Activated CD4-positive, CD25-positive, alpha-beta regulatory T cell treated with anti-CD3 and anti-CD28 coated beads, Interleukin-2, amount 50 U/mL, for 72 hours (primary cell): ENCODE measurements at places on chromosomes 13 and 19.
A peak's percentile ranks its signal among the peaks of the same experiment; 100 is the strongest.

DNA sequence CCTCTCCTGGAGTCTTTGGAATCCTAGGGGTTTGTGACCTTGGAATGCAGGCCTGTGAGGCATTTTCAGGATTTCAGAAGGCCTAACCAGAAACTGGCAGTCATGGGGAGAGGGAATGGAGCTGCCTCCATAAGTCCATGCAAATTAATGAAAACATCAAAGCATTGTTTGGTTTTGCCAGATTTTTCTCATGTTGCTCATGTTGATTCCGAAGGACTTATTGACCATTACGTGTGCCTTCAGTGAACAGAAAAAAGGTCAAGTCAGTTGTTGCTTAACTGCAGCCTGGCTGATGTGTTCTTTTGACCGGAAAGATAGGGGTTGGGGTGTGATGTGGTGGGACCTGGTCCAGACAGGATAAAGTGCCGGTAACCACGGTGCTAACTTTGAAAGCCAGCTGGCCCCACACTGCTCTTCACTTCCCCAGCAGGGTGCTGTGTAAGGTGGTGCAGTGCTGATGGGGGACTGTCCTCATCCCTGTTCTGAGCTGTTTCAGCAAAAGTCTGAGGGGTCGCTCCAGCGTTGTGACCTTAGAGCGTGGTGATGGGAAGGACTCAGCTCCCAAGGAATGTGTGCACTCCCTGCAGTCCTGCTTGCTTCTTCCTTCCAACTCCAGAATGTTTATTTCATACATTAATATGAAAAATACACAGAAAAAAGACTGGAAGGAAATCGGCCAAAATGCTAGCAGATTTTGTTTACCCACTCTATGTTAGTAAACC, 3.5 kb downstream of the RNF113B start:
- no peak for DNase-seq

DNA sequence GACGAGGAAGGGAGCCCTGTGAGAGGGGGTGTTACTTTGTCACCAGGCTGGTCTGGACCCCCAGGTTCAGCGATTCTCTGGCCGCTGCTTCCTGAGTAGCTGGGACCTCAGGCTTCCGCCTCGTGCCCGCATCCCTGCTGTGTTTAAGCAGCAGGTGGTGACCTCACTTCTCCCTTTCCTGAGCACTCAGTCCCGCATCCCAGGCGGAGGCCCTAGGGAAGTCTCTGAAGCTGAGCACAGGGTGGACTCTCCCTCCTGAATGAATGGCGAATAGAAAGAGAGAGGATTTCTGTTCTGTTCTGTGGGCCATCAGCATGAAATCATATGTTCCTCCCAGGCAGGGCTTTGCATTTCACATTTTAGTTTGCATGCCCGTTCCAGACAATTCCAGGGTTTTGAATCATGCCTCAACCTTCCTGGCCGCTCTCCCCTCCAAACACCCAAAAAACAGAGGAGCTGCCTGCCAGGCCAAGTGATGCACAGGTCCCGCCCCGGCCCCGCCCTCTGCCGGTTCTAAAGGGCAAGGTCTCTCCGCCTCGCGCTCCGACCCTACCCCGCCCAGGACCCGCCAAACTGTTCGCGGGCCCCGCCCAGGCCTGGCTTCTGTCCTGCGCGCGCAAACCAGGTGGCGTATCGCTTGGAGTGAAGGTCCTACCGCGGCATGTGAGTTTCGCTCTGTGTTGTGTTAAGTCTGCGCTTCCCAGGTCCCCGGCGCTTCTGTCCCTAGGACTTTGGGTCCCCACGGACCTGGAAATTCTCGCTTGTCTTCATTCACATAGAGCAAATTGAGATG, 35.1 kb upstream of the ZNF808 start:
- peak; percentile 35 for DNase-seq

DNA sequence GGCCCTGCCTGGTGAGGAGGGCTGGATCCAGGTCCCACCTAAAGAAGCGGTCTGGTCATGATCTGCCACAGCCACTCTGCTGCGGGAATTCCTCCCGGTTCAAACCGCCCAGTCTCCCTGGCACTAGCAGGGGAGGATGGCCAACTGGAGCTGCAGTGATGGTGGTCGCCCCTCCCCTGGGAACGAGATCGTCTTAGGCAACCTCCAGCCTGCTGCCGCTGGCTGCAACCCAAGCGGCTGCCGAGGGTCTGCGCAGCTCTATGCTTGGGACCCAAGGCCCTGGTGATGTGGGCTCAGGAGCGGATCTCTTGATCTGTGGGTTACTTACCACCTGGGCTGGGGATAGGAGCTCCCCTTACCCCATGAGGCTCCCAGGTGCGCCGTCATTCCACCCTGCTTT, 69.1 kb downstream of the TNFSF11 start:
- DNase-seq = no peak

- DNase-seq = no peak
Observed at GRCh38 chr13:47287291-47287751, 390.5 kb upstream of the HTR2A start.

DNA sequence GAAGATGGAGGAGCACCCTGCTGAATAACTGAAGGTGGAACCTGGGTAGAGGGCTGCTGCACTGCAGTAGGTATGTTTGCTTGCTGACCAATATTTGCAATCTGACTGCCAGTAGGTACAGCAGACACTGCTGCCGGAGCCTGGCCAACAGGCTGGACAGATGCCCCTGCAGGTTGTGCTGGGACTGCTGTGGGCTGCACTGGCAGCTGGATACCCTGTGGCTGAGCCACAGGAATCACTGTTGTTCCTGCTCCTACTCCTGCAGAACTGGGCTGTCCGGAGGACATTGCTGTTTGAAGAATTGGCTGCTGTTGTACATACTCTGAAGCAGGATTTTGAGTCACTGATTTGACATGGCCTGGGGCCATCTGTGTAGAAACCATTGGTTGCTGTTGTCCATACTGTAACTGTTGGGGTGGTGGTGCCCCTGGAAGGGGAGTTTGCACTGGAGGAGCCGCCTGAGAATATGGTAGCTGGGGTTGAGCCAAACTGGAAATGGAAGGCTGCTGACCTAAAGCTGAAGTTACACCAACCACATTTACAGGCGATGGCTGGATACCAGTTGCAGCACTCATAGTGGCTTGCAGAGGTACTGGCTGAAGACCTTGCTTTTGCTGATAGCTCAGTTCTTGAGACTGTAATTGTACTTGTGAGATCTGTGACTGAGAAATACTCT, 2.2 kb downstream of the TSC22D1 start:
- no peak for DNase-seq

- no peak for DNase-seq
Observed at GRCh38 chr13:85864963-85865530, 65.8 kb upstream of the SLITRK6 start.

GRCh38 chr19:40599902-40600569, 1.1 kb upstream of the LTBP4 start:
- no peak for DNase-seq

DNA sequence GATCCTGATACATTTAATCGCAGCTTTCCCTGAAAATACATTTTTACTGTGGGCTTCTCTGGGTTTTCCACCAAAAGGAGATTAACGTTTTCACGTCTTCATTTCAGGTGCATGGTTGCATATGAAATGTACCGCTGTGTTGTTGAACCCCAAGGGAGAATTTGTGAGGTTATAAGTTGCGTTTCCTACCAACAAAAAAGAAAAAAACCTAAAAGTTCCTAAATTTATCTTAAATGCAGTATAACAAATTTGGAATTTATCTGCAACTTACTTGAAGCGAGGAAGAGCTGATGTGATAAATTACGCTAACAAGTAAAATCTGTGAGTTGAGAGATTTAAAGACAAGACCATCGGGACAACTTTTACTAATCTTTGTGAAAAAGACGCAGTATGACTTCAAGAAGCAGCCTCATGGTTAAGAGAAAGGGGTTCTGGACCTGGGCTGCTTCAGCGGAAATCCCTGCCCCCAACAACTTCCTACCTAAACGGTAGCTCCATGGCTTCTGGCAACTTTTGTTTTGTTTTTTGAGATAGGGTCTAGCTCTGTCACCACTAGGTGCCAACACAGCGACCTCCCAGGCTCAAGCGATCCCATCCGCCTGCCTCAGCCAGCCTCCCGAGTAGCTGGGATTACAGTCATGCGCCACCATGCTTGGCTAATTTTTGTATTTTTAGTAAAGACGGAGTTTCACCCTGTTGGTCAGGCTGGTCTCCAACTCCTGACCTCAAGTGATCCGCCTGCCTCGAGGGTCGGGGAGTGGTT, 958 bp upstream of the OBI1 start:
- DNase-seq = no peak

- DNase-seq = no peak
Observed at GRCh38 chr19:41391618-41392017, 5.5 kb downstream of the EXOSC5 start.

DNA sequence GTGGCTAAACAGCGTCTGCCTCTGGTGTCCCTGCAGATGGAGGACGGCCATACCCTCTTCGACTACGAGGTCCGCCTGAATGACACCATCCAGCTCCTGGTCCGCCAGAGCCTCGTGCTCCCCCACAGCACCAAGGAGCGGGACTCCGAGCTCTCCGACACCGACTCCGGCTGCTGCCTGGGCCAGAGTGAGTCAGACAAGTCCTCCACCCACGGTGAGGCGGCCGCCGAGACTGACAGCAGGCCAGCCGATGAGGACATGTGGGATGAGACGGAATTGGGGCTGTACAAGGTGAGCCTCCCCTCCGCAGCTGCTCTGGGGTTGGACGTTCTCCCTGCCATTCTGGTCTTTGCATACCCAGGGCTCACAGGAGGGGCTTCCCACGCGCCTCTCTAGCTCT, 19.9 kb downstream of the UHRF1 start:
- no peak for DNase-seq

DNA sequence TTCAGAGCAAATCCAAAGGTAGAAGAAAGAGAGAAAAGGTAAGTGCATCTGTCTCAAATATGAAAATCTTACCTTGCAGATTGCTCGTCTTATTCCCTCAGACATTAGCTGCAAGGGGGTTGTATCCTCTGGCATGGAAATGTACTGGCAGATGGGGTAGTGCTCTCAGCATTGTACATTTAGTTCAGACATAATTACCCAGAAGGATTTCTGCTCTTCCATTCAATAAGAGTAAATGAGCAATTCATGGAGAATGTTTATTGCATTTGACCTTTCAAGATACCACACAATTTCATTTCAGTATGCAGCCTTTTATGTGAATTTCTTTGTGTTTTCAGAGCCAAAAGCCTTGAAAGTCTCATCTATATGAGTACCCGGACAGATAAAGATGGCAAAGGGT, 63.8 kb downstream of the SCEL start:
- no peak for DNase-seq

DNA sequence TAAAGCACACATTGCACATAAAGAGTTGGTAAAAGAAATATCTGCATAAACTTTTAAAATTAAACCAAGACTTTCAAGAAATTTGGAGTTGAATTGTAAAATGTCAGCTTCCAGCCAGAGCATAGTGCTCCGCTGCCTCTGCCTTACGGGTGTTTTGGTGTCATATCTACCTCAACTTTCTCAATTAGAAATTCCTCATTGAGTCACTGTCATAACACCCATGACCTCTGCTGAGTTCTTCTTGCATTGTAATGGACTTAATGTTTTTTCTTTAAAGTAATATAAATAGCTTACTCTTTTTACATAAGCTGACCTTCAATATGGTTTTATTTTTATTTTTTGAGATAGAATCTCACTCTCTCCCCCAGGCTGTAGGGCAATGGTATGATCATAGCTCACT, 551.0 kb upstream of the NBEA start:
- no peak for DNase-seq

DNA sequence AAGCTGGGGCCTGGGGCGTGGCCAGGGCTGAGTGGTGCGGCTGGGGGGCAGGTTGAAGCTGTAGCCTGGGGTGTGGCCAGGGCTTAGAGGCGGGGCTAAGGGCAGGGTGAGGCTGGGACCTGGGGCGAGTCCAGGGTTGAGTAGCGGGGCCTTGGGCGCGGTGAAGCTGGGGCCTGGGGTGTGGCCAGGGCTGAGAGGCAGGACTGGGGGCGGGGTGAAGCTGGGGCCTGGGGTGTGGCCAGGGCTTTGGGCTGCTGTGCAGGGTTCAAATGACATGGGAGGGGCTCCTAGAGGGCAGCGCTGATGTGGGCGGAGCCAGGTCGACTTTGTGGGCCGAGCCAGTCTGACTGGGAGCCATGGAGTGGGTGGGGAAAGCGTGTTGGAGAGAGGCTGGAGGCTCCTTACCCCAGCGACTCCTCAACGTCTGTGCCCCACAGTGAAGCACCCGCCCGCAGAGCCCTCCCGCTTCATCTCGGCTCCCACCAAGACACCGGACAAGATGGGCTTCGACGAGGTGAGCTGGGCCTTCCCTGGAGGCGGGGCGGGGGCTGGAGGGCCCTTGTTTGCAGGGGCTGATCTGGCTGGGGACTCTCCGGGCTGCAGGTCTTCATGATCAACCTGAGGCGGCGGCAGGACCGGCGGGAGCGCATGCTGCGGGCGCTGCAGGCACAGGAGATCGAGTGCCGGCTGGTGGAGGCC, 21.5 kb downstream of the COLGALT1 start:
- no peak for DNase-seq

DNA sequence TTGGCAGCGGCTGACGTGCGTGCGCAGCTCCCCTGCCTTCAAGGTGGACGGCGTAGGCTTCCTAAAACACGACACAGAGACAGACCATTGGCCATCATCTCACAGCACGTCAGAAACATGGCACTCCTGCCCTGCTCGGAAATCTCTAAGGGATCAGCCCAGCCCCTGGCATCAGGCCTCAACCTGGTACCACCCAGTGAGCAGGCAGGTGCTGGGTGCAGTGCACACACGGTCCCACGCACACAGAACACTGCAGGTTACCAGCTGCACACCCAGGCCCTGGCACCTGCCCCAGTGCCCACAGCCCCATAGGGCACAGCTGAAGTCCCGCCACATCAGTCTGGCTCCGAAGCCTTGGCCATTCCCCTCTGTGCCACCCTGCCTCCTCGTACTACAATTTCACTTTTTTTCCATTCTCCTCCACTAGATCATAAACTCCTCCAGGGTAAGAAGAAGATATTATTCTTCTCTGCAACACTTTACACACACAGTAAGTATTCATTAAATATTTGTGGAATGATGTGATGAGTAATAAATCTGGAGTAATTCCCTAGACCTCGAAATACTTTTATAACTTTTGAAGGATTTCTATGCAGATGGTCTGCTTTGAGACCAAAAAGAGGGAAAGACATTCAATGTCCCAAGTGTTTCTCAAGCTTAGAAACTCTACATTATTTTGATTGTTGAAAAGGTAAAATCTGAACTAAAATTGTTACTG, 156.4 kb downstream of the COL4A1 start:
- no peak for DNase-seq

DNA sequence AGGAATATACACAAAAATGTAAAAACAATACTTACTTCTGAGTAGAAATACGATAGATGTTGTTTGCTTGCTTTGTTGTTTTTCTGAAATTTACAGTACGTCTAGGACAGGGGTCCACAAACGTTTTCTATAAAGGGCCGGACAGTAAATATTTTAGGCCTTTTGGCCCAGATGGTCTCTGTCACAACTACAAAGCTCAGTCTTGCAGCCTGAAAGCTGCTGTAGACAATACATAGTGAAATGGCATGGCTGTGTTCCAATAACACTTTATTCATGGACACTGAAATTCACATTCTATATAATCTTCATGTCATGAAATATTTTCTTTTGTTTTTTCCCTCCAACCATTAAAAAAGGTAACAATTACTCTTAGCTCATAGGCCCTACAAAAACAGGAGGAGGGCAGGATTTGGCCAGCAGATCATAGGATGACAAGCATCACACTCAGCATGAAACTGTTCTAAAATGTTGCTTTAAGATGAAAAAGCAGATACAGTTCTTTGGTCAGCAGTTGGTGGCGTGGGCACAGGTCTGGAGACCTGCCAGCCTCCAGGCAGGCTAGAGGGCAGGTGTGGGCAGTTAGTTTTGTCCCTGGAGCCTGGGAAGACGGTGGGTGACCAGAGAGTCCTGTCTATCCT, at the start of gene EDDM13:
TSS of gene EDDM13 (plus strand) at position 588 of the 638 bp plus-strand sequence. CDS start 87 bp downstream, outside the sequence.
- DNase-seq = no peak

- DNase-seq = no peak
Observed at GRCh38 chr19:17602872-17603510, 47.5 kb downstream of the COLGALT1 start.
